ENCODE measurements at places on chromosomes 6 and 20.
A peak's percentile ranks its signal among the peaks of the same experiment; 100 is the strongest.

- DNase-seq, result peak; percentile 54
Measured at GRCh38 chr20:667351-668034, 8.1 kb downstream of the SCRT2 start.

GRCh38 chr6:44775121-44775520 lies 387.6 kb downstream of the CDC5L start:
- DNase-seq, result no peak

DNA sequence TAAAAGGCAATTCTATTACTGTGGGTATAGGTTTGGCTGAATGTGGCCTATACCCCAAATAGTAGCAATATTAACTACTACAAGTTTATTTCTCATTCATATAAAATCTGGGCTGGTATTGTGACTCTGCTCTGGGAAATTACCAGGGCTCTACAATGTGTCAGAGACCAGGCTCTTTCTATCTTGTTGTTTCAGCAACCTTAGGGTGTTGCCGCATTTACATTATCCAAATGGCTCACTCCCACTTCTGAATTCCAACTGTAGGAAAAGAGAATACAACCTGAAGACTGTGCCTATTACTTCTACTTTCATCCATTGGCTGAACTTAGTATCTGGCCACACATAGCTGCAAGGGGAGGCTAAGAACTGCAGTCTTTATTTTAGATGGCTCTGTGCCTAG lies 106.7 kb upstream of the CENPW start:
- no peak for DNase-seq

DNA sequence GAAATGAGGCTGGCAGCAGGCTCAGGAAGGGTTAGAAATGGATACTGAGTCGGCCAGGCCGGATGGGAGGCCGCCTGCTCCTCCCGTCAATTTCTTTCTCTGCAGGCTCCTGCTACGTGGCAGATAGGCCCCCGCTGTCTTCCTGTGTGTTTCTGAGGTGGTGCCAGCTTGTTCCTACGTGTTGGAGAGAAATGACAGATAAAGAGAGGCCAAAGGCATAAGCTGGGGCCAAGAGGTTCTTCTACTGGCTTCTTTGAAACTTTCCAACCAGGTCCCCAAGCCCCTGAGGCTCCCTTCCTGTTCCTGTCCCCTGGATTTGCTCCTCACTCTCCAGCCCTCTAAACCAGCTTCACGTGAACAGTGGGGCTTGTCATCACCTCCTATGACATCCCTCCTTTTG lies 76.8 kb downstream of the TCP11 start:
- no peak for DNase-seq

DNA sequence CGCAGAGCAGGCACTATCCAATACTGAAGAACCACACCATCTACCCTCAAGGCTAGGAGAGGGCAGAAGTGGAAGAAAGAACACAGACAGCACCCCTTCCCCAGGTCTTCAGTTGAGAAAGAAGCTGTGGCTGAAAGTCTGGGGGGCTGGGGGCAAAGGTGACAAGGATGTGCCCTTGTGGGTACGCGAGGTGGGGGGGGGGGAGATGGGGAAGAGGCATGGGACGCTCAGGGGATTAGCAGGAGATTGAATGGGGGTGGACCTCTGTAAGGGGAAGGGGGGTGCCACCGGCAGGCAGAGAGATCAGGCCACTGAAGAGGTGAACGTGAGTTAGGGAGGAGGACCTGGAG lies 1.1 kb downstream of the B4GALT5 start:
- no peak for DNase-seq

- no peak for DNase-seq
Measured at GRCh38 chr6:22530506-22530905, 38.9 kb upstream of the HDGFL1 start.

GRCh38 chr6:35057449-35058357 lies 83.4 kb downstream of the TCP11 start:
- DNase-seq, result no peak

DNA sequence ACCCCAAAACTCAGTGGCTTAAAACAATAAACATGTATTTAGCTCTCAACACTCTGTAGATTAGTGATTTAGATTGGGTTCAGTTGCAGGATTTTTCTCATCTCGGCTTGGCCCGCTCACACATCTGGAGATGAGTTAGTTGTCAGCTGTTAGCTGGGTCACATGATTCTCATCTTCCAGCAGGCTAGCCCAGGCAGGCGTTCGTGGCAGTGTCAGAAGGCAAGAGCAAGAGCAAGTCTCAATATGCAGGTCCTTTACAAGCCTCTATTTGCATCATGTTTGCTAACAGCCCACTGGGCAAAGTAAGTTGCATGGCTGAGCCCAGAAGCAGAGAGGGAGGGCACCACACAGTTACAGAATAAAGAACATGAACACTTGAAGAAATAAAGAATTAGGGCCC lies 83.6 kb upstream of the MYLIP start:
- no peak for DNase-seq

- DNase-seq, result no peak
Measured at GRCh38 chr6:15335385-15335784, 89.5 kb downstream of the JARID2 start.

- no peak for DNase-seq
Measured at GRCh38 chr20:8346700-8347270, 214.7 kb downstream of the PLCB1 start.

GRCh38 chr6:75812560-75812959 lies 63.5 kb downstream of the MYO6 start:
- no peak for DNase-seq

DNA sequence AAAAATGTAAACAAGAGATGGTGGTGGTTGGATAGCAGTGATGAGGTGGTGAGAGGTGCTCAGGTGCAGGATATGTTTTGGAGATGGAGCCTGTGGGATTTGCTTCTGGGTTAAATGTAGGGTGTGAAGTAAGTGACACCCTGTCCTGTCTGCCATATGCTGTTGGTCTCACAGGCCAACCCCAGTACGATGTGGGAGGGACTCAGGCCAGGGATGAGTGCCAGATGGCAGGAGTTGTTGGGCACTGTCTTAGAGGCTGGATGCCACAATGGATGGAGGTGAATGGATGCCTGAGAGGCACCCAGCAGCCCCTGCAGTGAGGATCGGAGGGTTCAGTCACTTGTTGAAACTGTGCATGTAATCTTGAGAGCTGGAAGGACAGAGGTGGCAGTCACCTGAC lies 259.3 kb downstream of the NRN1 start:
- DNase-seq, result no peak

GRCh38 chr20:33662172-33662571 lies at the start of gene C20orf144:
Gene C20orf144 (plus strand): TSS chr20:33662327. CDS start chr20:33662346, 19 bp downstream.
- no peak for DNase-seq

GRCh38 chr20:46273717-46274116 lies 34.6 kb downstream of the CDH22 start:
- no peak for DNase-seq

DNA sequence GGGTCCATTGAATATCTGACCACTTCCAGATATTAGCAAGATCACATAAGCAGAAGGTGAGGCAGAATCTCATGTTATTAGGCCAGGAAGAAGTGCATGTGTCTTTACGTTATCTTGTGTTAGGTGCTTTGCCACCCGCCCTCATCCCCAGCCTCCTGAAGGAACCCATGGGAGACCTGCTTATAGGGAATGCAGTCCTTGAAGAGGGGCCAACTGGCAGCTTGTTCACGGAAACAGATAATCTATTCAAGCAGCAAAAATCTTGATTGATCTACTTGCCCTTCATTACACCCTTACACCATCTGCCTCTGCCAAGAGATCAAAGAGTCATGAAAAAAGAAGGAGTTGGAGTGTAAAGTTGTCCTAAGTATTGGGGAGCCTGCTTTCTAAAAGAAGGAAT lies 576.4 kb downstream of the HTR1B start:
- no peak for DNase-seq

DNA sequence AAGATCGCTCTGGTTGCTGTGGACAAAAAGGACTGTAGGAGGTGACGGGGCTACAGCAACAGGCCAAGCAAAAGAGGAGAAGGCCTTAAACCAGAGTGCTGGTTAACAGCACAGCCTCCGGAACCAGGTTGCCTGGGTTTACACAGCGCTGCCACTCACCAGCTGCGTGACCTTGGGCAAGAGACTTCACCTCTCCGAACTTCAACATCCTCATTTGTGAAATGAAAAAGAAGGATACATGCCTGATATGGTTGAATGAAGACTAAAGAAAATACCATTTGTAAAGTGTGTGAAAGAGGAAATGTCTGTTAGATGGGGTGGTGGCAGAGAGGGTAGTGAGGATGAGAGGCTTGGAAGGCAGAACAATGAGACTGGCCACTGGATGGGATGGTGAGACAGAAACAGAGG lies 44.9 kb downstream of the PREX1 start:
- DNase-seq, result no peak

GRCh38 chr20:4720977-4721349 lies 746 bp upstream of the PRND start:
- no peak for DNase-seq

DNA sequence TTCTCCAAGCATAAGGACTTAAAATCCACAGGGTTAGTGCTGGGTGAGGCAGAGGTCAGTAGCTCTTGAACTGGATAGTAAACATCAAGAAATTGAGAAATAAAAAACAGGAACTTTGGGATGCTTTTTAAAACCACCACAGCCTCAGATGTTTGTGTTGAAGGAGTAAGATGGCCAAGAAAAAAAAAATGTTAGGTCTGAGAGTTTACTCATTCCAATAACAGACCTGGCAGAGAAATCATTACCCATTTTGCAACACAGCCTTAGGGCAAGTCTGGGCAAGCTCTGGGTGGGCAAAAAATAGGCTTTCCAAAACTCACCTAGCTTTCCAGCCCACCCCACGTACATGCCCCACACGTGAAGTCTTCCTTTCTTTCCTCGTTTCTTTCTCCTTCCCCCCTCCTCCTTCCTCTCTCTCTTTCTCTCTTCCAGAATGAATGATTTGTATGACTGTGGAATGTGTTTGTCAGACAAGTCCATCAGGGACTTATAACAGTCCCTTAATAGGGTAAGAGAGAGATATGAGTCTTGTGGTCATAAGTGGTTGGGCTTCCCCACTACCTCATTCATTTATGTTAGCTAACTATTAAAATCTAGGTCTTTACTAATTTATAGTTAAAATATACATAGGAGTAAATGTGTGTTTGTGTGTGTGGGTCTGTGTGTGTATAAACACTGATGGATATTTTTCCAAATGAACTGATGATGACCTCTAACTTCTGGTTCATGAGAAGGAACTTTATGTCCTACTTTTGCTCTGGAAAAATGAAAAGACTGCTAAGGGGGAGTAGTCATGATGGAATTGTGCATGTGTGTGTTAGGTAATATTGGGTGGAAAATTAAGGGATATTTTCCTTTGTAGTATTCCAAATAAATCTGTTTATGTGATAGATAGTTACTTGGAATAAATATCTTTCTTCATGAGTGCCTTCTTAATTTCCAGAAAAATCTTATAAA lies 18.0 kb upstream of the DSE start:
- DNase-seq, result no peak

- DNase-seq, result no peak
Measured at GRCh38 chr20:24109537-24109936, 121.0 kb upstream of the GGTLC1 start.

DNA sequence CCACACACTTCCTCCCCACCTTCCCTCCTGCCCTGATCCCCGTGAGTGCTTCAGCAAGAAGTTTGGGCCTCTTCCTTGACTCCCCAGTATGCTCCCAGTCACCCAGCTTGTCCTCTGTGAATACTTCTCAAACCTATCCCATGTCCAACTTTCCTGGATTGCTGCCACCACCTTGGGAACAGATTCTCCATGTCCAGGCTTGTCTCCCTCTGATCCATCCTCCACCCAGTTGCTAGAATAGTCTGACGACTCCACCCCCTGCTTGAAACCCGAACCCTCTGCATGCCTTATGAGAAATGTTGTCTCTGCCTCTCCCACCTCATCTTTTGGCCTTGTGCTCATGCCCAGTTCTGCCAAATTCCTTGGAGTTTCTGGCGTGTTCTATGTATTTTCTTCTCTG lies 108.0 kb downstream of the PPP1R14C start:
- no peak for DNase-seq

DNA sequence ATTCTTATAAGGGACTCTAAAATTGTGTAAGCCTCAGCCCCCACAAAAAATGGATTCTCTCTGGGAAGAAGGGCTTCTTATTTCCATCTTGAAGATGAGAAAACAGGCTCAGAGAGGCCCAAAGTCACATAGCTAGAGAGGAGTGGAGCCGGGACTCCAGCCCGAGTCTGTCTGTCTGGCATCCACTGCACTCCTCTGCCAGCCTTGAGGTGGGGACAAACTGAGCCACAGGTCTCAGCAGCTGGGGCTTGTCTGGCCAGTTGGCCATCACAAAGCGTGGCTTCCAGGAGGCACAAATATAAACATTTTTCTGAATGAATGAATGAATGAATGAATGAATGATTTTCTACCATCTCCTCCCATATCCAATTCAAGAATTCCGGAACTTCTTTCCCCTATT lies 42.9 kb upstream of the EYA2 start:
- no peak for DNase-seq

- no peak for DNase-seq
Measured at GRCh38 chr6:112382778-112383177, 35.6 kb downstream of the RFPL4B start.

- no peak for DNase-seq
Measured at GRCh38 chr20:607476-607875, 2.6 kb downstream of the TCF15 start.

- DNase-seq, result no peak
Measured at GRCh38 chr20:45087814-45088213, 13.1 kb downstream of the KCNS1 start.

DNA sequence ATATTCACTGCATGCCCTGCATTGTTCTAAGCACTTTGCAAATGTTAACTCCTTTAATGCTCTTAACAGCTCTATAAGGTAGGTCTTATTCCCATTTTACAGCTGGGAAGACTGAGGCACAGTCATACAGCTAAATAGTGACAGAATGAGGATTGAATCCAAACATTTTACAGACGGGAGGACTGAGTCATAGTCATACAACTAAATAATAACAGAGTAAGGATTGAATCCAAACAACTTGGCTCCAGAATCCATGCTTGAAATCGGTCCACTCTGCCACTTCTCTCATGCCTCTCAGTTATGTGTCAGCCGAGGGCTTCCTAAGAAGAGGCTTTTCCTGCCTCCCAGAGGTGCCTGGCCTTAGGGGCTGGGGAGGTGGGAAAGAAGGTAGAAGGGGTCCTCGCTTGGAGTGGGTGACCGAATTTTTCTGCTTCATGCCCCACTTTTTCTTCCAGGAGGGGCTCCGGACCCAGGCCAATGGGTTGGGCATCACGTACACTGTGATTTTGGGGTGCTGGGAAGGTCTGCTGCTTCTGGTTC lies 137.4 kb upstream of the RNF24 start:
- no peak for DNase-seq

DNA sequence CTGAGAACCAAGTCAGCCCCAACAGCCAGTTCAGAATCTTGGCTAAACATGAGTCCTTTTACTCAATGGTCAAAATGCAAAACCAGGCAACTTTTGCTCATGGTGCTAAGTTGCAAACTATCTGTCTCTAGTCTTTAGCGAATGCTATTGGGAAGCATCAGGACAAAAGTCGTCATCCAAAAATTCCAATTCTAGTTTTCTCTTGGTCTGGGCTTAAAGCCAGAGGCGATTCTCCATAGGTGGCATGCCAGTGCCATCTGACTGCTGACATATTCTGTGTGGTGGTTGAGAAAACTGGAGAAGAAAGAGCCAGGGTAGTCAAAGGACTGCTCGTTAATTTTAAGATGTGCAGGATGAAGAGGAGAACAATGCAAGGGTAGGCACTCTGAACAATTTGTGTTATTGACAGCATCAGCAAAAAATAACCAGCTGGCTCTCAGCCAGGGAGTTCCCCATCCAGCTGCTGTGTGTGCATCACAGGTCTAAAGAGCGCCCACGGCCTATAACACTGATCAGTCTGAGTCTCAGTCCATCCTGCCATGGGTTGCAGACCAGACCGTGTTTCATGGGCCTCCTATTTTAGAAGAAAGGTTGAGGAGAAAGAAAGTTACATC lies 313.6 kb downstream of the ALDH8A1 start:
- DNase-seq, result no peak

- DNase-seq, result no peak
Measured at GRCh38 chr6:7148100-7148822, 40.5 kb downstream of the RREB1 start.

GRCh38 chr6:52233975-52234823 lies 10.1 kb downstream of the IL17F start:
- DNase-seq, result peak; percentile 36
